Activated CD8-positive, alpha-beta memory T cell treated with anti-CD3 and anti-CD28 coated beads for 4 hours (primary cell): ENCODE measurements at places on chromosomes 11 and 22.

DNA sequence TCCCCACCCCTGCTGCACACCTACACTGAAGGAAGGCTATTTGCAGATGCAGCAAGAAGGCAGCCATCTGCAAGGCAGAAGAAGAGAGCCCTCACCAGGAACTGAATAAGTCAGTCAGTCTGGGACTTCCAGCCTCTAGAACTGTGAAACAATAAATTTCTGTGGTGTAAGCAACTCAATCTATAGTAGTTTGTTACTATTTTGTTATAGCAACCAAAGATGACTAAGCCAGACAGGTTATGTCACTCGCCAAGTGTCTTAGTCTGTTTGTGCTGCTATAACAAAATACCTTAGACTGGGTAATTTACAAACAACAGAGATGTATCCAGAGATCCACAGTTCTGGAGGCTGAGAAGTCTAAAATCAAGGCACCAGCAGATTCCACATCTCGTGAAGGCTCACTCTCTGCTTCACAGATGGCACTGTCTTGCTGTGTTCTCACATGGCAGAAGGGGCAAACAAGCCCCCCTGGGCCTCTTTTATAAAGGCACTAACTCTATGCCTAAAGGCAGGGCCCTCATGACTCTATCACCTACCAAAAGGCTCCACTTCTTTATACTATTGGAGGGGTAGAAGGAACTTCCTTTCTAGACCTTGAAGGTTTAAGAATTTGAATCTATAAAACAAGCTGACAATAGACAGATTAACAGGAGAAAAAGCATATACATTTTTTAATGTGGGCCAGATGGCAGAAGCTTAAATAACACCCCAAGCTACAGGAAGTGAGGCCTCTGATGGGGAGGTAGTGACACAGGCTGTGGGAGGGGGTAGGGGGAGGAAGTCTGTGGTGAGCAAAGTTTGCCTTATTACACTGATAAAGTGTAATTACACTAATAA, 12.3 kb downstream of the APOL6 start:
- DNase-seq, result peak; percentile 43

- no peak for DNase-seq
These were observed 32.6 kb upstream of the CRYBB3 start for GRCh38 chr22:25167082-25167481.

DNA sequence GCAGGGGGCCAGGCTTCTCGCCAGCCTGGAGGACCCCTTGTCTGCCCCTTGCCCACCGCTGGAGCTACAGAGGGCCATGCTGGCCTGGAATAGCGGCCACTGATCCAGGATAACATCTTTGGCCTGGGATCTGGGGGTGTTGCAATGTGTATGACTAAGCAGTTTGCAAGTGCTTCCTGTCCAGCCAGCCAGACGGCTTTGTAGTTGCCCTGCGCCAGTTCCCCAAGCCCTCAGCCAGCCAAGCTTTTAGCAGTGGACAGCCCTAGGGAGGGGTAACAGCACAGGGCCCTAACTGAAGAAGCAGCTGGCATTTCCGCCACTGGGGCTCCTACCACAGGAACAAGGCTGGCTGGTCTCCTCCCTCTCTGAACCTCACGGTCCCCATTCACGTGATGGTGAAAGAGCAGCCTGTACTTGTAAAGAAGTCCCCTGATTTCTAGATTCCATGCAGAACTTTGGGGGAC, 32.1 kb downstream of the UQCR10 start:
- DNase-seq, result no peak

- DNase-seq, result no peak
These were observed 73.7 kb downstream of the FLI1 start for GRCh38 chr11:128767591-128768001.

GRCh38 chr22:38424525-38425080, 30.4 kb downstream of the KCNJ4 start:
- DNase-seq, result no peak

- DNase-seq, result no peak
These were observed 84.4 kb downstream of the MED15 start for GRCh38 chr22:20591660-20592310.

- DNase-seq, result no peak
These were observed 27.8 kb upstream of the MYH9 start for GRCh38 chr22:36415415-36416168.
